Naive thymus-derived CD4-positive, alpha-beta T cell (primary cell): ENCODE measurements at places on chromosomes 3 and 15. TPM values are rescaled to one million over a fixed set of nuclear protein-coding genes. Genes with fewer than 3 reads are reported as not detected.

THPO gene
- not detected for total RNA-seq

SNTN gene
- total RNA-seq, result not detected

EPB42 gene
- not detected for total RNA-seq

GALNT15 gene
- not detected for total RNA-seq

PRKCI gene
- total RNA-seq, result 26.2 TPM

CRBN gene
- 125 TPM for total RNA-seq

TBL1XR1 gene
- 133 TPM for total RNA-seq

DUT gene
- total RNA-seq, result 59.7 TPM

DTWD1 gene
- total RNA-seq, result 14.7 TPM

ANKUB1 gene
- total RNA-seq, result not detected

ADAMTS17 gene
- total RNA-seq, result 2.5 TPM

DNA sequence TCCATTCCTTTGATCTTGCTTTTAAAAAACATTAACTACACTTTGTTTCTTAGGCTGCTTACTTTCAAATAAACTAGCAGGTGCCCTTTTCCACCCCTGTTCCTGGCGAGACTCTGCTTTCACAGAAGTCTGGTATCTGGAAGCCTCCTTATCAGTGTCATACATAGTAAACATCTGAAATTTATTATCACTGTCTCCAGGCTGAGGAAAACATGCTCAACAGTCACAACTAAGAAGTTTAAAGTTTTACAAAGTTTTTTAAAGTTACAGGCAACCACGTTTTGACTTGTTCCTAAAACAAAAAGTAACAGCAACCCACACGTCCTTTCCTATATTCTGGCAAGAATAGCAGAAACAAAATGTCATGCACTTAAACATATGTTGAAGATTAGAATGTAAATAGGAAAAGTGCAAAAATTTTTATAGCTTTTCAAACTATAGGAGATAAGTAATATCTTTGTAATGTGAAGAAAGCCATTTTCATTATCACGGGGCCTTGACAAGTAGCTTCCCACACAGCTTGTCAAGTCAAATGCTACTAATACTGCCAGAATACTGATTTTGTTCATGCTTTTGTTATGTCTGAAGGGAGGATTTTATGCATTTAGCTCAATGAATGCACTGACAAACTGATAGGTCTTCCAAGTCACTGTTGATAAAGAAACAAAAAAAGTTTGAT lies 275.2 kb upstream of the KCNMB2 start:
- no peaks in the 10 kb centered on the region for H3K36me3 ChIP-seq
- no peak overlapping the region for H3K4me3 ChIP-seq
- H3K4me1 ChIP-seq, result no peaks in the 10 kb centered on the region

DNA sequence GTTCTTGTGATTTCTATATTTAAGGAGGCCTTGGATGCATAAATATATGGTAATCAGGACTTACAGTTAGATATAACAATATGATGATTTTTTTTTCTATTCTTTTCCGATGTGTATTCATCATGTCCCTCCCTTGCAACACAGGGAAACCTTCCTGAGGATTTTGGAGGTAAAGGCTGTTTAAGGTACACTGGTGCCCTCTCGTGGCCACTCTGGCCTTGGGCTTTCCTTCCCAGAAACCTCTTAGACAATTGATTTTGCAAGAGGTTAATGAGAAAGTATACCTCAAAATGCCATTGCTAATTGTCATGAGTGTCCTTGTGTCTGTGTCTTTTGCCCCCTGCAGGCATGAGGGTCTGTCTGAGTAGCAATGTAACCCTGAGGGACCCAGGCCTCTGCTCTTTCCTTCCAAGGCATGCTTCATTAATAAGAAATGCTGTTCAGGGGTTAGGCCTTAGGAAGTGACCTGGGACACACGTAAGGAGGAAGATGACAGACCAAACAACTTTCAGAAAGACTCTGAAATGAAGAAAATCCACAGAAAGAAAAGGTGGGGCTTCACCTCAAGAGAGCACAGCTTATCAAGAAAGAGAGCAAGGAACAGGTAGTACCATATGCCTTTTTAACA lies 70.3 kb upstream of the PPP2R3A start:
- H3K4me3 ChIP-seq, result no peak overlapping the region
- peak; percentile 9 for DNase-seq
- no peaks in the 10 kb centered on the region for H3K27me3 ChIP-seq
- H3K4me1 ChIP-seq, result no peaks in the 10 kb centered on the region

- peaks cover 43% of the 10 kb centered on the region for H3K27me3 ChIP-seq
- no peak overlapping the region for H3K4me3 ChIP-seq
- no peak overlapping the region for H3K27ac ChIP-seq
- H3K36me3 ChIP-seq, result no peaks in the 10 kb centered on the region
These were observed 1.7 kb upstream of the DLL4 start for GRCh38 chr15:40927495-40927872.

DNA sequence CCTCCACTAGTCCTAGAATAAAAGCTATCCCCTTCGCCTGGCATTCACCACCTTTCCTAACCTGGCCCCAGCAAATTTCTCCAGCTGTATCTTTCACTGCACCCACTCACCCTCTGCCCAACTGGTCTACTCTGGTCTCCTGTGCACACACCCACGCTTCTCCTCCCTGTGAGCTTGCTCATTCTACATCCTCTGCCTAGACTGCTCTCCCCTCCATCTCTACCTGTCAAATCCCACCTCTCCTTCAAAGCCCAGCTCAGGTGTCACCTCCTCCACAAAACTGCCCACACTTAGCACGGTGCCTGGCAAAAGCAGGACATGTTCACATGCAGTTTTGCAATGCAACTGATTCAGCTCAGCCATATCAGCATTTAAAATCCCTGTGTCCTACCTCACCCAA lies 45.8 kb upstream of the NTRK3 start:
- no peaks in the 10 kb centered on the region for H3K27me3 ChIP-seq
- no peak overlapping the region for H3K27ac ChIP-seq
- DNase-seq, result no peak
- H3K4me3 ChIP-seq, result no peak overlapping the region
- no peaks in the 10 kb centered on the region for H3K36me3 ChIP-seq
- H3K4me1 ChIP-seq, result no peaks in the 10 kb centered on the region

DNA sequence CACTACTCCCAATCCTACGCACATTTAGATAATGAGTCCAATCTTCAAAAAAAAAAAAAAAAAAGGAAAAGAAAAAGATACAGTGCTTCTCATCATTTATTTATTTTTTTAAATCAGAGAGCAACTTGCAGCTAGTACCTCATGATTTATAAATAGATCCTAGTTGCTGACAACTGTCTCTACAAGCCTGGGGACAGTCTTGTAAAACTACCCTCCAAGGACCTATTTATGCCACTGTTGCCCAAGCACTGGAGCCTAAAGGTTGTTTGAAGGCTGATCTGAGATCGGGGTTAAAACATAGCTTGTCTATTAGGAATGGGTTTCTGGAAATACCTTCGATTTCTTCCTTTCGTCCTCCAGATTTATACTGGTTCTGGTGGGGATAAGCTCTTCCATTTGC lies 14.7 kb downstream of the GABRR3 start:
- H3K27me3 ChIP-seq, result no peaks in the 10 kb centered on the region
- DNase-seq, result no peak
- no peak overlapping the region for H3K27ac ChIP-seq

DNA sequence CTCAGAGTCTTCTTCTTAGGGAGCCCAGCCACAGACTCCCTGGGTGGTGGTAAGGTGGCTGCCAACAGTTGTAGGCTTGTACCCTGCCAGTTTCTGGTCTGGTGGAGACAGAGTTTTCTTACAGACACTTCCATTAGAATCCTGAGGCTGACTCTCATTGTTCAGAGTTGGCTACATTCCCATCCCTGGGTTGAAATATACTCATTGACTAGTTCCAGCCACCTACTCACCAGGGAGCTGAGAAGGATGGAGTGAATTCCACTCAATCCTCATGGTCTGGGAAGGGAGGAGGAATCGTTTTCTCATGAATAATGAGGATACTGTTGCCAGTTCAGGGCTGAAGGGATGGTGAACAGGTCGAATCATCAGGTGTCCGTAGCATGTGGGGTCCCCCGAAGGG lies 226.5 kb upstream of the PROK2 start:
- no peak overlapping the region for H3K4me3 ChIP-seq
- no peaks in the 10 kb centered on the region for H3K27me3 ChIP-seq
- H3K36me3 ChIP-seq, result no peaks in the 10 kb centered on the region
- no peak overlapping the region for H3K27ac ChIP-seq
- no peaks in the 10 kb centered on the region for H3K4me1 ChIP-seq
- DNase-seq, result no peak

- H3K4me1 ChIP-seq, result no peaks in the 10 kb centered on the region
- H3K27me3 ChIP-seq, result no peaks in the 10 kb centered on the region
- no peak overlapping the region for H3K4me3 ChIP-seq
- no peaks in the 10 kb centered on the region for H3K36me3 ChIP-seq
These were observed 187.4 kb downstream of the OPA1 start for GRCh38 chr3:193780397-193780796.

- H3K27me3 ChIP-seq, result no peaks in the 10 kb centered on the region
- H3K4me3 ChIP-seq, result no peak overlapping the region
- no peak overlapping the region for H3K27ac ChIP-seq
- DNase-seq, result no peak
- no peaks in the 10 kb centered on the region for H3K4me1 ChIP-seq
These were observed 55.1 kb downstream of the GPR160 start for GRCh38 chr3:170092907-170093306.

- DNase-seq, result peak; percentile 18
- no peak overlapping the region for H3K4me3 ChIP-seq
- H3K27me3 ChIP-seq, result no peaks in the 10 kb centered on the region
- H3K36me3 ChIP-seq, result no peaks in the 10 kb centered on the region
- H3K4me1 ChIP-seq, result no peaks in the 10 kb centered on the region
- H3K27ac ChIP-seq, result no peak overlapping the region
These were observed 12.3 kb downstream of the CPNE9 start for GRCh38 chr3:9715764-9716437.

- no peaks in the 10 kb centered on the region for H3K27me3 ChIP-seq
- no peaks in the 10 kb centered on the region for H3K4me1 ChIP-seq
- DNase-seq, result no peak
- H3K27ac ChIP-seq, result no peak overlapping the region
These were observed 268.7 kb downstream of the EDEM1 start for GRCh38 chr3:5456199-5456598.

DNA sequence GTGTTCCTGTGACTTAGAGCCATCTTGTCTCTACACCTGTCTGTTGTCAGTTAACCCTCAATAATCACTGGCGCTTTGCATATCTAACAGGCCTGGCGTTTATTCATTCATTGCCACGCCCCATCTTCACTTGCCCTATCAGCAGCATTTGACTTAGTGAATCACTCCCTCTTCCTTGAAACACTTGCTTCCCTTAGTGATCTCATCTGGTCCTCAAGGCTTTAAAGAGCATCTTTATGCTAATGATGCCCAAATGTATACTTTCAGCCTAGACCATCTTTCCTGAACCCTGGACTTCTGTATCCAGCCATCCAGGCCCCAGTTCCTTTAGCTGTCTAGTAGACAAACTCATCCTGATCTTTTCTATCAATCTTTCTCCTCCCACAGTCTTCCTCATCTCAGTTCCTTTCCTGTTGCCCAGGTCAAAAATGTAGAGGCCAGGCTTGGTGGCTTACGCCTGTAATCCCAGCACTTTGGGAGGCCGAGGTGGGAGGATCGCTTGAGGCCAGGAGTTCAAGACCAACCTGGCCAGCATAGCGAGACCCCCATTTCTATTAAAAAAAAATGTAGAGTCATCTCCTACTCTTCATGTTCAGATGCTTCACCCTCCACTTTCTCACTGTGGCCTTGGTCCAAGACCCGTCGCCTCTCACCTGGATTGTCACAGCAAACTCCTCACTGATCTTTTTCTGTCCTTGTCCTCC lies 1.4 kb upstream of the IGDCC4 start:
- no peak for DNase-seq
- H3K4me3 ChIP-seq, result no peak overlapping the region
- H3K36me3 ChIP-seq, result no peaks in the 10 kb centered on the region
- no peaks in the 10 kb centered on the region for H3K4me1 ChIP-seq

GRCh38 chr3:72634128-72634527 lies 214.1 kb downstream of the SHQ1 start:
- no peaks in the 10 kb centered on the region for H3K27me3 ChIP-seq
- H3K4me1 ChIP-seq, result no peaks in the 10 kb centered on the region
- DNase-seq, result no peak
- H3K36me3 ChIP-seq, result no peaks in the 10 kb centered on the region
- H3K4me3 ChIP-seq, result no peak overlapping the region

- H3K27me3 ChIP-seq, result no peaks in the 10 kb centered on the region
- H3K36me3 ChIP-seq, result no peaks in the 10 kb centered on the region
- no peaks in the 10 kb centered on the region for H3K4me1 ChIP-seq
- no peak for DNase-seq
- H3K27ac ChIP-seq, result no peak overlapping the region
These were observed 3.1 kb upstream of the FAM240A start for GRCh38 chr3:46609212-46609721.

DNA sequence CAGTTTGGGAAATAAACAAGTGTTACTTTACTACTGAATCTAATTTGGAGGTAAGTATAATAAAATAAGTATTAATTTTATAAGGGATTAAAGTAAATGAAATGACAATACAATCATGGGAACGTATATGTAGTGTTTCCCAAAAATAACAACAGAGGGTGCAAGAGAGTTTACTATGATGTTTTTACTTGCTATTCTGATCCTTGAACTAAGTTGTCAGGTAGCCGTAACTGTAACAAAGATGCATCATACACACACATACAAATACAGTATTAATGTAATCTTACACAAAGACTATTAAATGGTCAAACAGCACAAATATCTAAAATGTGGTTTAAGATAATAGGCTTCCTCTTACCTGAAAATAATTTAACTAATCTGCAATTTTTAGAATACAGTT lies 311.4 kb downstream of the TBC1D5 start:
- no peak overlapping the region for H3K27ac ChIP-seq
- H3K27me3 ChIP-seq, result no peaks in the 10 kb centered on the region

DNA sequence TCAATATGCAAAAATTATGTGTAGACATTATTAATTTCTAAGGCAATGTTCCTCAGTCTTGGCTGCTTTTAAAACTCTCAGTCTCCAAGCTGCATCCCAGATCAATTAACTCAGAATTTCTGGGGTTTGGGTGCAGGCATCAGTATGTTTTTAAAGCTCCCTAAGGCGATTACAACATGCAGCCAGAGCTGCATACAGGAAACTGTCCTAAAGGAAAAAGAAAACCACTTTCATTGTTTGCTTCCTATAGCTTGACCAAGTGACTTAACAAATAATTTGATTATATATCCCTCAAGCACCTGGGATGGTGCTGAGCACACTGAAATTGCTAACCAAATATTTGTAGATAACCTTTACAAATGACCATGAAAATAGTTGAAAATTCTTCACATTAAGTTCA lies 194.7 kb downstream of the DTWD1 start:
- no peak overlapping the region for H3K27ac ChIP-seq
- no peaks in the 10 kb centered on the region for H3K27me3 ChIP-seq
- DNase-seq, result no peak
- no peaks in the 10 kb centered on the region for H3K36me3 ChIP-seq

DNA sequence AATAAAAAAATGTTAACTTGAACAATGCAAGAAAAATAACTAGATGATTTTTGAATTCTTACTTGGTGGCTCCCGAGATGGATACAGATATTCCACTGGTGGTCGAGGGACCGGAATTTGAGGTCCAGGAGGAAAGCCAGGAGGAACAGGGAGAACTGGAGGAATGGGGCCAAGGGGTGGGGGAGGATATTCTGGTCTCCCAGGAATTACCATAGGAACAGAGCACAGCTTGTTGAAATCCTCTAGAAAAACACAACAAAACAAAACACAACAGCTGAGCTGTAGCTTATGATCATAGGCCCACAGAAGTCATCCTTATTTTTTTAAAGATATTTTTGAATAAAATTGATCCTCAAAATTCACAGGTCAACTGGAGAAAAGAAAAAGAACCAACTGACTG lies 129.4 kb downstream of the FBN1 start:
- H3K27ac ChIP-seq, result no peak overlapping the region
- H3K36me3 ChIP-seq, result no peaks in the 10 kb centered on the region
- DNase-seq, result no peak
- H3K27me3 ChIP-seq, result no peaks in the 10 kb centered on the region

- no peak for DNase-seq
- no peaks in the 10 kb centered on the region for H3K36me3 ChIP-seq
- peak overlapping the region; percentile 97 for H3K27ac ChIP-seq
- no peaks in the 10 kb centered on the region for H3K27me3 ChIP-seq
- peak overlapping the region; percentile 96 for H3K4me3 ChIP-seq
These were observed 515 bp upstream of the EIF3J start for GRCh38 chr15:44536302-44536961.
